Naive thymus-derived CD4-positive, alpha-beta T cell (primary cell): ENCODE measurements at places on chromosomes 2 and 18. TPM values are rescaled to one million over a fixed set of nuclear protein-coding genes. Genes with fewer than 3 reads are reported as not detected.
A peak's percentile ranks its signal among the peaks of the same experiment; 100 is the strongest.

EFHD1 gene
- 0.70 and 0.84 TPM in 2 replicates for total RNA-seq

DNA sequence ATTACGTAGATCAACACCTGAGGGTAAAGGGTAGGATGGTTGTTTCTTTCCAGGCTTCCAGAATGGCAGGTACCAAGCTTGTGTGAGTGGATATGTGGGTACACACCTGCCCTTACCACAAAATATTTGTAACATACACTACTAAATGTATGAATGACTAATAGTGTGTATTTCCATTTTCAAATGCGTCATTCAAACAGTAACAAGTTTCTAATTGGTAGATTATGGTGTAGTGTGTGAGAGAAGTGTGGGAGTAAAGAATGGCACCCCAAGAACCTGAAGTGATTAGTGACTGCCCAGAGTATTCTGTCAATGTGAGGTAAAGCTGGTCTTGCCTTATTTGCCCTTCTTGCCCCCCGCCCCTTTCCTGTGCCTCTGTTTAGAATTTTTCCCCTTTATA is 21.1 kb downstream of the AGPS start:
- no peaks in the 10 kb centered on the region for H3K36me3 ChIP-seq
- no peak for DNase-seq
- no peak overlapping the region for H3K4me3 ChIP-seq
- H3K4me1 ChIP-seq, result no peaks in the 10 kb centered on the region

- peak; percentile 51 for DNase-seq
- H3K4me1 ChIP-seq, result peaks cover 54% of the 10 kb centered on the region
- H3K27ac ChIP-seq, result peak overlapping the region; percentile 93
- H3K27me3 ChIP-seq, result no peaks in the 10 kb centered on the region
- H3K36me3 ChIP-seq, result no peaks in the 10 kb centered on the region
- peak overlapping the region; percentile 57 for H3K4me3 ChIP-seq
These were observed 163.4 kb downstream of the LDLRAD4 start for GRCh38 chr18:13381944-13382365.

DNA sequence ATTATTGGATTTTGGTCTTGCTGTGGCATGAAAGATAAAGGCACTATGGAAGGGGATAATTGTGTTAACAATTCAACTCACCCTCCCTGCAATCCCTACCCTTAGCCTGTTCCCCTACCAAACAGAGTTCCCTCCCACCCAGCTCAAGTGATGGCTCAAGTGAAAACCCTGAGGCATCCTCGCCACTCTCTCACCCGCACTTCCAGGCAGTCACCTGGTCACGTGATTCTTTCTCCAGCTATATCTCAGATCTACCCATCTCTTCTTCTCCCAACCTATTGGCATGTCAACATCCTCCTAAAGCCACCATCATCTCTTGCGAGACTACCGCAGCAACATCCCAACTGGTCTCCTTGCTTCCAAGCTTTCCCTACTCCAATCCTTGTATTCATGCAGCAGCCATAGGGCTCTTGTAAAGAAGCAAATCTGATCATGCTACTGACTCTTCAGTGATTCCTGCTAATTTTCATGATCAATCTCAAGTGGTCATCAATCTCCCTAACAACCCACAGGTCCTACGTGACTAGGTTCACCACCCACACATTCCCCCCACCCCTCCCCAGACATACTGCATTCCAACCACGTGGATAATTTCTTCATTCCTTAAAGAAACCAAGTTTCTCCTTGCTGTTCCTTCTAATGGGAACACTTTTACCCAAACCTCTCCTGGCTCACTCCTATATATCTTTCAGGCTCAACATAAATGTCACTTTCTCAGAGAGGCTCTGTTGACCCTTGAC is 66.7 kb downstream of the MBD2 start:
- no peaks in the 10 kb centered on the region for H3K27me3 ChIP-seq
- DNase-seq, result no peak
- no peak overlapping the region for H3K27ac ChIP-seq
- H3K4me3 ChIP-seq, result no peak overlapping the region

IKZF2 gene
- 8.8 TPM for total RNA-seq

DNA sequence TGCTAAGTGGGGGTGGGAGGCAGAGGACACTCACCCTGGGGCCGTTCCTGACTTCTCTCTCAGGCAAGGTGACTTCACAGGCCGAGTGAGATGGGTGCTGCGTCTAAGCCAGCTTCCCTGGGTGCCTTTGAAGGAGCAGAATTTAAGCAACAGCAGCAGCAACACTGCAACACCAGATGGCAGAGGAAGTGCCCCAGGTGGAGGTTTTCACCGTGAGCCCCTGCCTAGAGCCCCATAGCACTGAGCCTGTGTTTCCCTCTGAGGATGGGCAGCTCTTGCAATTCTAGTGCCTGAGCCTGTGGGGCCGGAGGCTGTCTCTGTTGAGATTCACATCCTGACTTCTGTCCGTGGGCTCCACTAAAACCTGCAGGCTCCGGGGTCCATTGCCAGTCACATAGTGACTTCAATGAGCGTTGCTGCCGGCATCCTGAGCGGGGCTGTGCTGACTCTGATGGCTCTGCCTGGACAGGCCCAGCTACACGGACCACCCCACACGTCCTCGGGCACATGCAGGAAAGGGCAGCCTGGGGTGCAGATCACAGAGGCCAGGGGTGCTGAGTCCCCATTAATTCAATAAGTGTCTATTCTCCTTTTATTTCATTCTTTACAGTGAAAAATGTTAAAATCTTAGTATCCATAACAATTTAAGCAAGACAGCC is 218.8 kb downstream of the SNTG2 start:
- no peak for DNase-seq
- no peaks in the 10 kb centered on the region for H3K4me1 ChIP-seq
- no peak overlapping the region for H3K27ac ChIP-seq
- H3K4me3 ChIP-seq, result no peak overlapping the region
- H3K27me3 ChIP-seq, result no peaks in the 10 kb centered on the region
- no peaks in the 10 kb centered on the region for H3K36me3 ChIP-seq

DNA sequence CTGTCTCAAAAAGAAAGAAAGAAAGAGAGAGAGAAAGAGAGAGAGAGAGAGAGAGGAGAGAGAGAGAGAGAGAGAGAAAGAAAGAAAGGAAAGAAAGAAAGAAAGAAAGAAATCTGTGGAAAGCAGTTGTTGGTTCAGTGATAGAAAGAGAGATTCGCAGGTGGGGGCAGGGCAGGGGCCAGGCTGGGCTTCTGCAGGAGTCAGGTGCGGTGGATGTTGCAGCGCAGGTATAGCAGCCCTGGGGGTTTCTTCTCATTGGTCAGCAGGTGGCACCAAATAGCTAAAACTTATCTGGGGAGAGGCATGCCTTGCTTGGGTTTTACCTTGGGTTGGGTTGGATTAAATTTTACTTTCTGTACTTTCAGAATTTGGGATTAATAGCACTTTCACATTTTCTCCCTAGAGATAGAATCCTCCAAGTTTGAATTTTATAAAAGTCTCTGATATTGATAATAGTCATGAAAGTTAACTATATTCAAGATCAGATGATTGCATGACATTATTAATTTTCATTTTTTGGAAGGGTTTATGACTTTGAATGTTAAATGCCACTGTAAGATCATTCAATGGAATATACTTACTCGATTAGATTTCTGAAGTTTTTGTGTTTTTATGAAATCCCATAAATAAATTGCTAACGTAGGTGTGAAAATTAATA is 66.6 kb downstream of the SPTBN1 start:
- no peaks in the 10 kb centered on the region for H3K27me3 ChIP-seq
- no peak overlapping the region for H3K27ac ChIP-seq

ALPI gene
- not detected for total RNA-seq

DNA sequence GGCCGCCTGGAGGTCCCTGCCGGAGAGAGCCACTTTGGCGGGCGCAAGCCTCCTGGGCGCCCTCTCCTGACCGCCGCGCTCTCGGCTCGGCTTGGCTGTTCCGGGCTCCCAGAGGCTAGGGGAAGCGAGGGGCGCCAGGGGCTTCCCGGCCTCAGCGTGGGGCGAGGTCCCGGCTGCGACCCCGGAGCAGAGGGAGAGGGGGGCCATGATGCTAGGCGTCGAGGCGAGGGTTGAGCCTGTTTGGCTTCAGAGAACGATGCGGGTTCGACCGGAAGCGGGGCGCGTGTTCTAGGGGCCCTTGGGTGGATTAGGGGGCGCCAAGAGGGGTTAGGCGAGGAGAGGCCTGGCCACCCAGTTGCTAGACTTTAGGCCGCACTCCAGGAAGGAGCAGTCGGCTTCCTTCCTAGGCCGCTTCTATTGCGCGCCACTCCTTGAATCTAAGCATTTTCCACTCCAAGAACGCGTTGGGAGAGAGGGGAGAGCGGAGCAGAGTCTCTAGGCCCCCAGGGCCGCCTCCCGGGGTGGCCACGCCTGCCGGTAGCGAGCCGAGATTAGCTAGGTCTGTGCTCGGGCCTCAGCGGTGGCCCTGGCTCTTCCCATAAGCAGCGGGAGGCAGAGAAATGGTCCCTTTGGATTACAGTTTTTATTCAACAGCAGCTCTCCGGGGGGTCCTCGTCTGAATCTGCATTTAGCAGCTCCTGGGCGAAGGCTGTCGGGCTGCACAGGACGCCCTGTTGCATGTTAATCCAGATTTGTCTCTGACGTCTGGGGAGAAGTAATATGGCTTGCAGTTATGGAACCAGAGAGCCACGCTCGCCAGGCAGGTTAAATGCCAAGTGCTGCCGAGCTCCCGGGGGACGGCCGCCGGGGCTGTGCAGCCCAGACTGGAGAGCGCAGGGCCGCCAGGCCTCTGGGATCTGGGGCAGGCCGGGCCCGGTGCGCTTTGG is 11.3 kb downstream of the MEIS1 start:
- no peaks in the 10 kb centered on the region for H3K36me3 ChIP-seq
- no peak for DNase-seq
- no peak overlapping the region for H3K4me3 ChIP-seq
- no peak overlapping the region for H3K27ac ChIP-seq

- H3K4me1 ChIP-seq, result no peaks in the 10 kb centered on the region
- no peak for DNase-seq
- no peaks in the 10 kb centered on the region for H3K27me3 ChIP-seq
These were observed 29.9 kb downstream of the PHLPP1 start for GRCh38 chr18:62745089-62745751.

FZD7 gene
- 0.43 TPM for total RNA-seq

- no peaks in the 10 kb centered on the region for H3K36me3 ChIP-seq
- DNase-seq, result no peak
- no peaks in the 10 kb centered on the region for H3K4me1 ChIP-seq
- H3K27me3 ChIP-seq, result no peaks in the 10 kb centered on the region
These were observed 316.2 kb downstream of the GBX2 start for GRCh38 chr2:235851828-235852525.

DNA sequence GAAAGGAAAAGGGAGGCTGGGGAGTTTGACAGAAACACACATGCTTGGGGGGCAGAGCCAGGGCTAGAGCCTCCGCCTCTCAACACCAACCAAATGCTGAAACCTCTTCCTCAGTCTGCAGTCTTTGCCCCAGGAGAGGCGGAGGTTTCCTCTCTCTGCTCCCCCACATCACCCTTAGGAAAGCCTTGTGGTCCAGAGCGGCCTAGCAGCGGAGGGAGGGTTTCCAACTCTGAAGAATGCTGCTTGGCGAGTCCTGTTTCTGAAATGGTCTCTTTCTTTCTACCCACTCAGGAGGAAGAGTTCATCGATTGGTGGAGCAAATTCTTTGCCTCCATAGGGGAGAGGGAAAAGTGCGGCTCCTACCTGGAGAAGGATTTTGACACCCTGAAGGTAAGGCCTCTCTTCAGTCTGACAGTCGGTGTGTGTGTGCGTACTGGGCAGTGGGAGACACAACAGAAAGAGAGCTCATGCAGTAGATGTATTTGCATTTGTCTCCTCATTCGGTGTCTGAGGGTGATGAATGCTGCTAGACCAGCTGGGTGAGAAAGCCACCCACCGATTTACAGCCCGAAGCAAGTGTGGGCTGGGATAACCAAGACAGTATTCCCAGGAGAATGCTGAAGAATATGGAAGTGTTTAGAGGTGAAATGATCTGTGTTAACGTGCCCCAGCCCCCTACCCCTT is 190.5 kb downstream of the DYSF start:
- H3K4me1 ChIP-seq, result no peaks in the 10 kb centered on the region
- H3K27ac ChIP-seq, result no peak overlapping the region
- no peaks in the 10 kb centered on the region for H3K36me3 ChIP-seq
- no peak overlapping the region for H3K4me3 ChIP-seq
- no peaks in the 10 kb centered on the region for H3K27me3 ChIP-seq
- DNase-seq, result no peak

- no peaks in the 10 kb centered on the region for H3K36me3 ChIP-seq
- no peaks in the 10 kb centered on the region for H3K27me3 ChIP-seq
- H3K4me1 ChIP-seq, result no peaks in the 10 kb centered on the region
- no peak overlapping the region for H3K27ac ChIP-seq
These were observed 124.7 kb downstream of the MREG start for GRCh38 chr2:215888680-215889079.

- peaks cover 10% of the 10 kb centered on the region for H3K4me1 ChIP-seq
- H3K4me3 ChIP-seq, result peak overlapping the region; percentile 71
- no peak for DNase-seq
- H3K27ac ChIP-seq, result no peak overlapping the region
- H3K27me3 ChIP-seq, result no peaks in the 10 kb centered on the region
These were observed 1.2 kb downstream of the RAPH1 start for GRCh38 chr2:203533676-203534591.

LCT gene
- total RNA-seq, result not detected

- H3K36me3 ChIP-seq, result no peaks in the 10 kb centered on the region
- DNase-seq, result no peak
- no peak overlapping the region for H3K4me3 ChIP-seq
These were observed 59.2 kb downstream of the GYPC start for GRCh38 chr2:126715111-126715510.

CLEC4F gene
- total RNA-seq, result 1.6 TPM

DSC2 gene
- not detected in 2 replicates for total RNA-seq

LOXL3 gene
- 0.81 TPM for total RNA-seq

LONRF2 gene
- not detected for total RNA-seq

- H3K4me1 ChIP-seq, result no peaks in the 10 kb centered on the region
- no peak overlapping the region for H3K4me3 ChIP-seq
- no peak for DNase-seq
- no peaks in the 10 kb centered on the region for H3K27me3 ChIP-seq
These were observed 391.6 kb downstream of the NBAS start for GRCh38 chr2:15169326-15170069.

DNA sequence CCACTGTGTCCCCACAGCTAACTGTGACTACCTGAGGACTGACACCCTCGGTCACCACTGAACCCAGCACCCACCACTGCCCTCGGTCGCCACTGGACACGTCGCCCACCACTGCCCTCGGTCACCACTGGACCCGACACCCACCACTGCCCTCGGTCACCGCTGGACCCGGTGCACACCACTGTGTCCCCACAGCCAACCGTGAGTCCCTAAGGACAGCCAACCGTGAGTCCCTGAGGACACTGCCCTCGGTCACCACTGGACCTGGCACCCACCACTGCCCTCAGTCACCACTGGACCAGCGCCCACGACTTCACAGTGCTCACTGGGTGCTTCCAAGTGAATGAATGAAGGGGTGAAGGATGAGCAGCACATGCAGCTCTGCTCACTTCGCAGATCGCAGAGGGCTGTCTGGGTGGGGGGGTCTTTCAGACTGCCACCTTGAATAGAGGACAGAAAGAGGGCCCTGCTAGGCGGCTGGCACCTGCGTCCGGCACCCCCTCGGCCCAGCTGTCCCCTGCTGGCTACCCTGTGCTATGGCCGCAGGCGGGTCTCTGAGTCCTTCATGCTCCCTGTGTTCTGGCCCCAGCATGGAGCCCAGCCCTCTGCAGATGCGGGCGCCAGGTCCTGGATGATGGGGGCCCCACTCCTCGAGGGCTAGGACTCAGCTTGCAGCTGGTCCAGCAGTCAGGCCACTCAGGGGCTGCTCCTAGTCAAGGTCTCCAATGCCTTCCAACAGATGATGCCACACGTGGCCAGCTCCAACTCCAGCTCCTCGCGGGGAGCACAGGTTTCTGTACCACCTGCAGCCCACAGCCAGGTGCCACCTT is 51.4 kb upstream of the GPC1 start:
- H3K36me3 ChIP-seq, result no peaks in the 10 kb centered on the region
- no peaks in the 10 kb centered on the region for H3K4me1 ChIP-seq
- no peak overlapping the region for H3K27ac ChIP-seq
- no peak for DNase-seq

- no peak overlapping the region for H3K4me3 ChIP-seq
- H3K27me3 ChIP-seq, result no peaks in the 10 kb centered on the region
- no peak overlapping the region for H3K27ac ChIP-seq
These were observed 812.6 kb upstream of the LRATD1 start for GRCh38 chr2:13819896-13820295.
